ENCODE measurements at places on chromosomes 5 and 9.
A peak's percentile ranks its signal among the peaks of the same experiment; 100 is the strongest.

- DNase-seq = peak; percentile 52
Measured at GRCh38 chr9:70405808-70406433, 8.5 kb downstream of the KLF9 start.

- DNase-seq = no peak
Measured at GRCh38 chr9:131505012-131505411, 2.3 kb downstream of the POMT1 start.

GRCh38 chr5:31361234-31361633 lies 167.7 kb downstream of the CDH6 start:
- DNase-seq = peak; percentile 71

DNA sequence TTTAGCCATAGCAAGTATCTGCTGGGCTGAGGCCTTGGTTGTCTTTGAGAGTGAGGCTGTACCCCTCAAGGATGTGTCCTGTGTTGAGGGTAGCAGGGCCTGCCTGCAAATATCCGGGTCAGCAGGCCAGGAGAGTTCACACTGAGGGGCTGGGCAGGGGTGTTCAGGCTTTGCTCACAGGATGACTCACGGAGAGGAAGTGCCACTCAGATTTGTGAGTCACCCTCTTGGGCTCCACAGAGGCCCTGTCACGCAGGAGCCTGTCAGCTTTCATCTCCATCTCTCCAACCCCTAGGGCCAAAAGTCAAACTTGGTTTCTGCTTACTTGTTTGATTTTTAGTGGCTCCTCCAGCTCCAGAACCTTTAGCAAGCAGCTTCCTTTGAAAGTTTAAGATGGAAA lies 211.5 kb downstream of the SEC61B start:
- DNase-seq = peak; percentile 84

DNA sequence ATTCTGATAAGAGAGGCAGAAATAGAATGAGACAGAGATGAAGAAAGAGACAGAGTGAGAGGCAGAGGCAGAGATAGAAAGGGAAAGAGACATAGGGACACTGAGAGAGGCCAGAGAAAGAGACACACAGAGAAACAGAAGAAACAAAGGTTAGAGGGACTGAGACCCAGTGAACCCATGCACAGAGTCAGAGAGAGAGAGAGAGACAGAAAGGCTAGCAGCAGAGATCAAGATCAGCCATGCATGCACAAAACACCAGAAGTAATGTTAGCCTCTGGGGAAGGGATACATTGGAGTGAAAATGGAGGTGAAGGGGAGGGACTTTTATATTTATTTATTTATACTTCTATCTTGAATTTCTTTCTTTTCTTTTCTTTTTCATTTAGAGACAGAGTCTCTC lies 14.1 kb upstream of the SPARC start:
- no peak for DNase-seq

DNA sequence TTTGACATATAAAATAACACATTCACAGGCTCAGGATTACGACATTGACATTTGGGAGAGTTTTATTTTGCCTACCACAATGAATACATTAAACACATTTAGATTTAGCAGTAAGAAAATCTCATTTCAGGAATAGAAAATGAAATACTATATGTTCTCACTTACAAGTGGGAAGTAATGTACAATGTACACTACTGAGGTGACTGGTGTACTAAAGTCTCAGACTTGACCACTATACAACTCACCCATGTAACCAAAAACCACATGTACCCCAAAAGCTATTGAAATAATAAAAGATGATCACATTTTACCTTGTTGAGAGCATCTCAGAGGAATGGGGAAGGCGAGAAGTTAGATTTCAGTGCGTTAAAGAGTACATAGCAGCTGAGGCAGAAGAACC lies 1202.4 kb upstream of the SEMA6A start:
- no peak for DNase-seq

DNA sequence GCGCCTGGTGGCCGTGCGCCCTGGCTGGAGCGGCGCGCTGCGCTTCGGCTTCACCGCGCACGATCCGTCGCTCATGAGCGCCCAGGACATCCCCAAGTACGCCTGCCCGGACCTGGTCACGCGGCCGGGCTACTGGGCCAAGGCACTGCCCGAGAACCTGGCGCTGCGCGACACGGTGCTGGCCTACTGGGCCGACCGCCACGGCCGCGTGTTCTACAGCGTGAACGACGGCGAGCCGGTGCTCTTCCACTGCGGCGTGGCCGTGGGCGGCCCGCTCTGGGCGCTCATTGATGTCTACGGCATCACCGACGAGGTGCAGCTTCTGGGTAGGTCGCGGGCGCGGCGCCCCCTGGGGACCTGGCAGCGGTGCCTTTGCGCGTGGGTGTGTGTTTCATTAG lies 28.9 kb downstream of the NEURL1B start:
- DNase-seq = no peak

- DNase-seq = no peak
Measured at GRCh38 chr5:63286724-63287123, 675.5 kb downstream of the HTR1A start.

- DNase-seq = no peak
Measured at GRCh38 chr5:101932599-101932998, 363.5 kb downstream of the SLCO4C1 start.

DNA sequence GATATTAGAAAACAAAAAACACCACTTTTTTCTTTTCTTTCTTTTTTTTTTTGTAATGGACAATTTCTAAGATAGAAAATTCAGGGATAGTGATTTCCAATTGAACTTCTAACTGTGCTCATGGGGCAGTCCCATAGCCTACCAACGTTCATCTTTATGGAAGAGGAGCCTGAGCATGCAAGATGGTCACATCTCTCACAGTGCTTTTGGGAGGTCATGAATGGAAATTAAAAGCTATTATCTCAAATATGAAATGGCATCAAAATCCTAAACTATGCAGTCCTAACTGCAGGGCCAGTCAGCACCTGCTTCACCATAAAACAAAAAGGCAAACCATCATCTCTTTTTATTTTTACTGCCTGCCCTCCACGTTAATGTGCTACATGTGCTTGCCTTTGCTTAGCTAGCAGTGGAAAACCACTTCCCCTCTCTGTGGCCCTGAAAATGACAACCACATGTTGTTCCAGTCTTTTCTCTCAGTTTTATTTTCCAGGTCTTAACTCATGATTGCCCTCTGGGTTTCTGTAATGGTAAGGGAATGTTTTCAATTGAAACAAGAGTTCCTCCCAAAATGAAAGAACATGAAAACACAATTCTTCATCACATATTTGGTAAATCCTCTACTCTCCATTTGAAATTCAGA lies 16.7 kb downstream of the IFNB1 start:
- peak; percentile 77 for DNase-seq

GRCh38 chr9:18396102-18396728 lies 77.7 kb upstream of the ADAMTSL1 start:
- DNase-seq = peak; percentile 47

- DNase-seq = no peak
Measured at GRCh38 chr9:89025553-89025952, 34.3 kb downstream of the S1PR3 start.

DNA sequence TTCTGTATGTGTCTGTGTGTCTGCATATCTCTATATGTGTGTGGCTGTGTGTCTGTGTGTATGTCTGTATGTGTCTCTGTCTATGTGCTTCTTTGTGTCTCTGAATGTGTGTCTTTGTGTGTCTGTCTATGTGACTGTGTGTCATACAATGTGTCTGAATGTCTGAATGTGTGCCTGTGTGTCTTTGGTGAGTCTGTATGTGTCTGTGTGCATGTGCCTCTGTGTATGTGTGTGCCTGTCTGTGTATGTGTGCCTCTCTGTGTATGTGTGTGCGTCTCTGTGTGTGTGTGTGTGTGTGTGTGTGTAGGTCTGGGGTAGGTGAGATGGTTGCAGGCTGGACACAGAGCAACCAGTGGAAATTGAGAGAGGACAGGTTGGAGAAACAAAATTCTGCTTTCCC lies 435.3 kb downstream of the ARHGEF28 start:
- DNase-seq = no peak

GRCh38 chr9:133075925-133076630 lies 14.3 kb downstream of the CEL start:
- DNase-seq = peak; percentile 90

GRCh38 chr9:126546036-126546435 lies 67.7 kb upstream of the LMX1B start:
- no peak for DNase-seq

- DNase-seq = no peak
Measured at GRCh38 chr5:170301149-170301548, 3.6 kb upstream of the LCP2 start.

DNA sequence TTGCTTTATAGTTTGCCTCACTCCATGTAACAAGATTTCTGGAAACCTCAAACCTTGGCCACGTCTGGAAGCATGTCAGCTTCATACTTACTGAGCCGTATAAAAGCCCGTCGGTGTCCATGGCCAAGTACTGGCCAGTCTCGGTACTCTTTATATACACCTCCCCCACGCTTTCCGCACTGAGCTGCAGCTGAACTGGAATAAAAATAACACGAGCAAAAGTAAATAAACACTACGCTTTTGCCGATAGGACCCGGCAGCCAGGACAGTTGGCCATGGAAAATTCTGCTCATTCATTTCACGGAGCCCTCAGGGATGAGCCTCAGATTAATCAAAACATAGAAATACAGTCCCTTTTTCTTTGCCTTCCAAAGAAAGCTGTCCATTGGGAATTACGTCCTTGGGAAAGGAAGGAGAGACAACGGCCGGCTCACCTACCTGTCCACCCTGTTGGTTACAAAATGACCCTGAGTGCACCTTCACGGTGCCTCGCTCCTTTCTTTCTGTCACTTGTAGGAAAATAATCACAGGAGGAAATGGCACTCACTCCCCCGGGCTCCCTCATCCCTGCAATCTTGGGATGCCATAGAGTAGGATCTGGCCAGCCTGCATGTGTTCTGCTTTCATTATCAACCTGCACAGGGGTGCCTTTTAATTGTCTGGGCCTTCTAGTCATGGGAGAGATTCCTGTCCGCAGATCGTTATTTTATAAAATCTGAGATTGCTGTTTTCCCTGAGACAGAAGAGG lies 85.1 kb downstream of the FGF1 start:
- DNase-seq = peak; percentile 27

- DNase-seq = no peak
Measured at GRCh38 chr5:172444626-172445365, 9.5 kb downstream of the SH3PXD2B start.

DNA sequence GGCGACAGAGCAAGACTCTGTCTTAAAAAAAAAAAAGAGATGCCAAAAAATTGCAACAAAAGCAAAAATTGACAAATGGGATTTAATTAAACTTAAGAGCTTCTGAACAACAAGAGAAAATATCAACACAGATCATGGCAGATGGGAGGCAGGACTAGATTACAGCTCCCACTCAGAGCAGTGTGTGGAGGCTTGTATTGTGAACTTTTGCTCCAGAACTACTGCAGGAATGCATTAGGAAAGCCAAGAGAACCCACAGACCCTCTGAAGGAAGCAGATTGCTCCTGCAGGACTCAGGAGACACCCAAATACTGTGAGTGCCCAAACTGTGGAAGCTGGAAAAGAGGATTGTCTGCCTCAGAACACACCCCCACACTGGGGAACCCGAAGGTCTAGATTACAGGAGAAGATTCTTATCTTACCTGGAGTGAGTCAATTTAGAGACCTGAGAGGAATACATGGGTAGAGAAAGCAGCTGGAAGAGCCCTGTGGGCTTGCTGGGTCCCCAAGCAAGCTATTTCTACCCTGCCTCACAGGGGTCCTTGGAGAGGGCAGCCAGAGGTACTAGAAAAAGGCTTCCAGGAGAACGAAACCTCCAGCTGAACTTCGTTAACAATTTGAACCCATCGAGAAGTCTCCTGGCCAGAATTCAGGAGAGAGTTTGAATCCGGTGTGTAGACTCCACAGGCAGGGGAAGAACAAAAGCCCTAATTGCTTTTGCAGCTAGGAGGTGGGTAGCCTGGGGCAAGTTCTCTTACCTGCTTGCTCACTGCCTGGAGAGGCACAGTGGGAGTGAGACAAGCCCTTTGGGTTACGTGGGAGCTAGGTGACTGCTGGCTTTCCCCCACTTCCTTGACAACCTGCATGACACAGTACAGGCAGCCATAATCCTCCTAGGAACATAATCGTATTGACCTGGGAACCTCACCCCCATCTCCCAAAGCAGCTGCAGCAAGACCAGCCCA lies 593.4 kb upstream of the RGMB start:
- DNase-seq = no peak

DNA sequence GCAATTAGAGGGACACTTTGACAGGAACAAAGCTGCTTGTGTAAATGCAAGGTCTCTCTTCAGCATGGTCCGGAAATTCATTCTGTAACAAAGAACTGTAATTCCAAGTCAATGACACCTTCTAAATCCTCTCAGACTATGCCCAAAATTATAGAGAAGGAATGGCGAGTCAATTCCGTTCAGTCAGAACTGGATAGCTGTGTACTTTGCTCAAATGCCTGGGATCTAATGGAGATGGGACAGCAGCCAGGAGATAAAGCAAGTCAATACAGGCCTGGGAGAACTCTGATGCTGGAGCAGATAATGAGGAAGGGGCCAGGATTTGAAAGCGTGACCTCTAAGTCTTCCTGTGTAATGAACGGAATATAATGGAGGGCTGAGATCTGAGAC lies 96.4 kb upstream of the SPRY4 start:
- no peak for DNase-seq

DNA sequence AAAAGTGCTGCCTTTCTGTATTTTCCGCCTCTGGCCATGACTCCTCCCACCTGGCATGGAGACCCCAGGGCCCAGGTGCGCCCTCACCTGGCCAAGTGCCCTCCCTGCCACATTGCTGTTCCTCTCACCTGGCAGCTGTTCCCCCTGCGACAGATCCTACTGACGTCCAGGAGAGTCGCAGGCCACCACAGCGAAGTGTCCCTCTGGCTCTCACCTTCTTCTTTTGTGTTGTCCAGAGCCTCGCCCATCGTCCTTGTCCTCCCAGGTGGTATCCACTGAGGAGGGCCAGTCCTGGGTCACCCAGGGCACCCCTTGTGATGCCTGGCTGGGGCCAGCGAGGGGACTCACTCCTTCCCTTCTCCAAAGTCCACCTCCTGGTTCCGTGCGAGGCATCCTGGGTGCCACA lies 2.6 kb downstream of the NKD2 start:
- no peak for DNase-seq

DNA sequence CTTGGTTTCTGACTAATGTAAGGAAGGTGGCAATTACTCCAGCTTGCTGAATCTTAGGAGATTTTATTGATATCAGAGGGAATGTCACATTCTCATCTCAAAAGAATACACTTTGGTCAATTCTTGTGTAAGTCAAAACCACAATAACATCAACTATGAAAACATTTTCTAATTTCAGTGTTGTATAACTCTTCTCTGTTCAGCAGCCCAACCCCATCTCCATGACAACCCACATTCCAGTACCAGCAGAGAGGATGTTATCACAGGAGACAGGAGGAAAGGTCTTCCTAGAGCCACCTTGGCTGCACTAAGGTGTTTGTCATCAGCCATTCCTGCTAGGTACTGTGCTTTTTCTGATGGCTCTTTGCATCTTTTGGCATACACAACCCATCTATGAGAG lies 529.1 kb upstream of the BRINP1 start:
- DNase-seq = no peak

Data from fibroblast of upper back skin (primary cell).